Stimulated activated CD4-positive, alpha-beta T cell treated with anti-CD3 and anti-CD28 coated beads, TNF-alpha, amount 100 ng/mL, for 4 hours (primary cell): ENCODE measurements at places on chromosomes 7 and 10.

DNA sequence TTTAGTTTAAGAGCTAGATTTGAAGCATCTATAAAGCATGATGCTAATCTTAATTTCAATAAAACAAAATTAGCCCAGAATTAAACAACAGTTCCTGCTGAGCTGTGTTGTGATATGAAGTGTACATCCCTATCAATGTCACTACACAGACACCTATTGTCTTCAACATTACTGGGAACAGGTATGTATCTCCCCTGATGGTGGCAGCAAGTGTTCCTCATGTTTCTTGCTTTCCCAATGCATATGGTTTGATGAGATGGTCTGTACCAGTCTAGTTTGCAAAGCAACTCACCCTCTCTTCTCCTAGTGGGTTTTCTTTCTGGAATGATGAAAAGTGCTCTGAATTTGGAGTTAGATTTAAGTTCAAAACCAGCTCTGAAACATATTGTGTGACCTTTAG lies 38.1 kb downstream of the TSPAN12 start:
- no peak for DNase-seq

DNA sequence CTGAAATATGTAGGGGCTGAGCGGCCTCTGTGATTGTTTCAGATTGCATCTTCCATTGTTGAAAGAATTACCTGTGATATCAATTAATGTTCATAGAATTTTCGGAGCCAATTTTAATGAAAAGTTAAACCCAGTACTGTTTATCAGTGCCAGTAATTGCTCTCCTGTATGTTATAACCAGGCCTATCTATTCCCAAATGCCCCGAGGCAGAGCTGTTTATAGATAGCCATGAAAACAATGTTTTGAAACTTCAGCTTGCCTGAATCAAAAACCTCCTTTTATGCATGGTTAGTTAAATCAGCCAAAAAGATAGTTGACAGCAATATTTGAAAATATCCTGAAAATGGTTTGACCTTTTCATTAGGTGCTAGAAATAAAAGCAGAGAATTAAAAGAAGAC lies 50.1 kb upstream of the HDAC9 start:
- DNase-seq: no peak

DNA sequence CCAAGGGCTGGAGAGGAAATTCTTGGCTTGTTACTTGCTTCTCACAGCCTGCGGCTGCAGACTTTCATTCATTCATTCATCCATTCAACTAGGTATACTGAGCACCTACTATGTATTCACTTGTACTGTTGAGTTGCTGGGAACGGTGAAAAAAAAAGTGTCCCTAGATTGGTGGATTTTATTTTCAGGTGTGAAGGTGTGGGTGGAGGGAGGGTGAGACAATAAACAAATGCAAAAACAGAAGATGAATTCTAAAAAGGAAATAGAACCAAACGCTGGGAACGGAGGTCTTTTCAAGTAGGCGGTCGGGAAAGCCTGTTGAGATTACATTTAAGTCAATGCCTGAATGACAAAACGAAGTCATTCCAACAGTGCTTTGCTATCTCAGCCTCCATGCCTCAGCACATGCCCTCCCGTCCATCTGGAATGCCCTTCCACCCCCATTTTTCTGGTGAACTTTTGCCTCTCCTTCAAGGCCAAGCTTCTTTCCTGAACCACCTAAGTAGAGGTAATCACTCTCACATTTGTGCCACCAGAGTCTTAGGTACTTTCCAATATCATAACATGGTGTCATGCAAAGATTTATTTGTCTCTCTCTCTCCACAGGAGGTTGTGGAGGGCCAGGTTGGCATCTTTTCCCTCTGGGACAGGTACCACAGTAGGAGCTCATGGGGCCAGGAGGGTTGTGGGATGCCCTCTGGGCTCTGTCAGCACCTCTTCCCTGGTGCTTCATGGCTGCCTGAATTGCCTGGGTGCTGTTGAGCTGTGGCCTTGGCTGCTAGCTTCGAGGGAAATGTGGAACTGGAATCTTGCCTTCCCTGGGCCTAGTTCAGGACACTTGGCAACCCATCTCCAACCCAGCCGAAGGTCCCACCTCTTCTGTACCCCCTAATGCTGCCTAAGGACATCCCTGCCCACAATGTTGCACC lies 5.5 kb downstream of the NKX2-3 start:
- no peak for DNase-seq

GRCh38 chr10:74883428-74883827 lies 57.0 kb downstream of the KAT6B start:
- DNase-seq: no peak

- DNase-seq: no peak
These were observed 76.4 kb upstream of the LRRC17 start for GRCh38 chr7:102836191-102836919.

GRCh38 chr10:73032536-73032935 lies 64.1 kb downstream of the P4HA1 start:
- DNase-seq: no peak

DNA sequence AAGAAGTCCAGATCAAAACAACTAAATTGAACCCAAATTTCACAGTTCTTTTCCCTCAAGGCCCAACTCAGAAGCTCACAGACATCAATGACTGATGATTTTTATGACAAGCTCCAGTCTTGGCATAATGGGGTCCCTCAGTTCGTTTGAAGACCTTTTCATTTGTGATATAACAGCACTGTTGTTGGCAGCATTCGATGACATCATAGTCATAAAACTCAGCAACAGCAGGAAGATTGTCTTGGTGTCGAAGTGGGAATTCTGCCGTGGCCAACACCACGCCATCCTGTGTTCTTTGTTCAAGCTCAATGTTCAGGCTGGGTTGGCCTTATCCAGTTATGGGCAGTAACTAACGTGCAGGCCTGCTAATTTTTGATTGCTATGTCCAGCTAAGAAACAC lies 261.7 kb downstream of the C7orf25 start:
- DNase-seq: no peak

DNA sequence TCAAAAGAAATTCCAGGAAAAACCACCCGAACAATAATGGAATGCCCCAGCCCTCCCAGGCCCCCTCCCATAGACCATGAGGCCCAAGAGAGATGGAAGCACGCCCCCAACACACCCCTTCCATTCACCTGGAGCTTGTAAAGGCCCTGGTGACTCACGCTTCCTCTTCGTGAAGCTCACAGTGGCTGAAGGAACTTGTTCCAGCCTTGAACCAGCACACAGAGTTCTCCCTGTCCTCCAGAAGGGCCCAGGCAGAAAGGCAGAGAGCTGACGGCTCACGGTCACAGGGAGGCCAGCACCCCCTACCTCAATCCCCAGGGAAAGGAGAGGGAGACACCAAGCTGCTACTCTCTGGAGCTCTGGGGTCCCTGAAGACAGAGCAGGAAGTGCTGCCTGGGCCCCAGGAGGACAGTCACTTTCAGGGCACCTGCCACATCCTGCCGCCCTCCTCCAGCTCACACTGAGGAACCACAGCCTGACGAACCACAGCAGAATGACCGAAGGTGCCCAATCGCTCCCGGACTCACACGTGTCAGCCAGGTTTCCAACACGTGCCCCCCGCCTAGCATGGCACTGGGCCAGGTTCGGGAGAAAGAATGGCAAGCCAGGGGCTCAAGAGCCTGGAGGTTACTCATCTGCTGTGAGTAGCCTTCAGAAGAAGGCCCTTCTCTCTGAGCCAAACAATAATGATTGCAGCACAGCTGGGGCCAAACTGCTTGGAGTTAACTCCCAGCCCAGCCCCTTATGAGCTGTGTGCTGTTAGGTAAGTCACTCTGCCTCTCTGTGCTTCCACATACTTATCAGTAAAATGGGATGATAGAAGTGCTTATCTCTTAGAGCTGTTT lies 52.8 kb downstream of the DLG5 start:
- no peak for DNase-seq

DNA sequence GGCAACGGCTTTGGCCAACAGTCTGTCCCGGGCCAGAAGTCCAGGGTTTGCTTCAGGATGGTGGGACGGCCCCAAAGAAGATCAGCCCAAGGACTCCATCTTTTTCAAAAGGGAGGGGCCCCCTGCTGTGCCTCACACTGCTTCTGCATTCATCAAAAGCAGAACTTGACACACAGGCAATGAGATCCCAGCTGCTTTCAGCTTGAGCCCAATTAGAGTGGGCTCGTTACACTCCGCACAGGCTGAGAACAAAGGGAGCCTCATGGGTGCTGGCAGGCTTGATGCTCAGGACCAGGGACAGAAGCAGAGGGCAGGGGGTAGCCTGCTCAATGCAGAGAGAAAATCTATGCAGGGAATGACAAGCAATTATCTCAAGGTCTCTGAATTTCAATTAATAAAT lies 45.5 kb downstream of the VOPP1 start:
- DNase-seq: no peak

DNA sequence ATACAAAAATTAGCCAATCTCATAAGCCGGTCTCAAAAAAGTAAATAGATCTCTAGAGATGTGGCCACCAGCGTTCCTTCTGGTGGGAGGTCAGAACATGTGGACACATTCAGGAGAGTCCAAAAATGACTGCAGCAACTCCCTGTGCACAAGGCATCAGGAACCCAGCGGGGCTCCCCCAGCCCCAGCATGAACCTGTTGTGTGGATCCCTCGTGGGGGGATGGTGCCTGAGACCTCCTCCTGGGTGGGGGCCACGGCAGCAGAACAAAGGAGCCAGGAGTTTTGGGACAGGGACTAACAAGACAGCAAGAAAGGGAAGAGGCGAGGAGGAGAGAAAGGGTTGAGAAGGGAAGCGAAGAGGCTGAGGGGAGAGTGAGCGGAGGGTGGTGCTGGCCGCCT lies 121.8 kb downstream of the WDR37 start:
- no peak for DNase-seq

DNA sequence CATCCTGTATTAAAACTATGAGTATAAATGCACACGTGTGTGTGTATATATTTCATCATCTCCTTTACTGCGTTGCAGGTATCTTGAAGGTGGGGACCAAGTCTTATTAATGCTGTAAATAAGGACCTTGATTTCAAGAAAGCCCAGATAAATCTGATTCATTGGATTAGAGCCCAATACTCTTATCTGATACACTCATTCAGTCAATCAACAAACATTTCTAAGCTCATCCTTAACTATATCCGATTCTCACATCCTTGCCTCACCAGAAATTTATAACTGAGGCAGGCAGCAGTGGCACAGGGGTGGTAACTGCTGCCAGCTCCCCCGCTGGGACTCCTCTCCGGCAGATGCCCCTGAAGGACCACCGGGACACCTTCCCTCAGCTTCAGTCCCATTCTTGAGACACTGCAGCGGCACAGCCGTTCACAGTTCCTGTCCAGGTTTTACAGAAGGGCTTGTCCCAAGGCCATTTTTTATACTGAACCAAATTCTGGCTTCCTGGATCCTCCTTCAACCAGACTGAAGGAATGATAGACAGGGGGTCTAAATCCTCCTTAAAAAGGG lies 54.0 kb downstream of the BRI3 start:
- DNase-seq: no peak

DNA sequence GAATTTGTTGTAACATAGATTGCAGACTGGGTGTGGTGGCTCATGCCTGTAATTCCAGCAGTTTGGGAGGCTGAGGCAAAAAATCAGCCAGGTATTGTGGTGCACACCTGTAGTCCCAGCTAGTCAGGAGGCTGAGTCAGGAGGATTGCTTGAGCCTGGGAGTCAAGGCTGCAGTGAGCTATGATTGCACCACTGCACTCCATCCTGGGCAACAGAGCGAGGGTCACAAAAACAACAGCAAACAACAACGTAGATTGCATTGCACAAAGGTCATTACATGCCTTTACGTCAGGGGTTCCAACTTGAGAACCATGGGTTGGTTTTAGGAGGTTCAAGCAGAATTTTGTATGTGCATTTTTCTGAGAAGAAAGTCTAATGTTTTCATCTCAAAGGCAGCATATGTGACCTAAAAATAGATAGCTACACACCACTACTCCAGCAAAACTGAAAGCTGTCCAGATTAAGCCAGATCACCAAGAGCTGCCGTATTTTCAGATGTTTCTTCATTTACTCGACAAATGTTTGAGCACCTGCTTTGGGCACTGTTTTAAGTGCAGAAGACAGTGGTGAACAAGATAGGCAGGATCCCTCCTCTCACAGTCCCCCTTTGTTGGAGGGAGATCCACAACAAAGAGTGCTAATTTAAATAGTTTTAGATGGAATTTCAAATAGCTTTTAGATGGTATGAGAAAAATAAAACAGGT lies 28.3 kb upstream of the CYP26C1 start:
- DNase-seq: no peak

- DNase-seq: no peak
These were observed 24.8 kb upstream of the SFMBT2 start for GRCh38 chr10:7435674-7436073.

DNA sequence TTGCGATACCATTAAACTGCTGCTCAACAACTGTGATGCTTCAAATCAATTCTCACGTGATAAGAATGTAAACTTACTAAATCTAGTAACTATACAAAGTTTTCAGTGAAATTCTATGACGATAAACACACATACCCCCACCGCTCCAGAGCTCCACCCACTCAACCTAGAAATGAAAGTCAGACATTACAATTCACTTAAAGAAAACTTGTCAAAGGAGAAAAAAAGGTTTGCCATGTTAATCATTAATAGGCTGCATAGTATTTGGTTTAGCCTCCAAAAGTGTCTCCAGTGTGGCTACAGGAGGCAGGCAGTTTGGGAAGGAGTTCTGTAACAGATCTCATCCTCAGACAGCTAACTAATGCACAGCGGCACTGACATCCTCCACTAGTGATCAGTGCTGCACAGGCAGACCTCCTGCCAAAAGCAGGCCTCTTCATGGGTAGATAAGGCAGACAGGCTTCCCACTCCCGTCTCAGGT lies 3.1 kb downstream of the HERPUD2 start:
- no peak for DNase-seq

DNA sequence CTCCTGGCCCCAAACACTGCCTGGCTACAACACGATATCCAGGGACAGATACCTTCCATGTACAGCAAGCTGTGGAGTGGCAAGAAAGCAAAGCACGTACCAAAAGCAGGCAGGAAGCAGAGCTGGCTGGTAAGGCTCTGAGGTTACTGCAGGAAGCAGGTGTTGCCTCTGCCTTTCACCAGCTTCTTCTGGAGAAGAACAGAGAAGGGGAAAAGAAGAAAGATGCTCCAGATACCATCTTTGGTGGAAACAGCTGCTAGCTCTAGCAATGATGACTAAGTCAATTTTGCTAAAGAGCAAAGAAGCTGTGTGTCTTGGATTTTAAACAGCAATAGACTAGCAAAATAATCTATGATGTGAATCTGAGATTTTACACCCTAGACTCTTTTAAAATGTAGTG lies 34.9 kb upstream of the PRSS1 start:
- DNase-seq: no peak

- no peak for DNase-seq
These were observed 13.9 kb downstream of the TET1 start for GRCh38 chr10:68574051-68574450.

DNA sequence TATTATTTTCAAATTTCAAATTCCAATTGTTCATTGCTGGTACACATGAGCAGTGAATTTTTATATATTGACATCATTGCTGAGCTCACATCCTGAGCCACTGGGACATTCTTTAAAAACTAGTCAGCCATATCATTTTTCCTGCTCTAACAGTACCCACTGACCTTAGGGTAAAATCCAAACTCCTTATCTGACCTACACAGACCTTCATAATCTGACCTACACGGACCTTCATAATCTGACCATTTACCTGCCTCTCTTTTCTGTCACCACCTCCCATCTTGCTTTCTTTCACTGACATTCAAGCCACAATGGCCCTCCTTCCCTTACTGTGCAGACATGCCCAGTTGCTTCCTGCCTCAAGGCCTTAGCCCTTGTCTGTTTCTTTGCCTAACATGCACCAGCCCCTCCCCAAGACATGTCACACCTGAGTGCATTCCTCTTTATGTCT lies 16.1 kb upstream of the CUZD1 start:
- DNase-seq: no peak
